ENCODE measurements at places on chromosomes 6 and 20.
A peak's percentile ranks its signal among the peaks of the same experiment; 100 is the strongest.

DNA sequence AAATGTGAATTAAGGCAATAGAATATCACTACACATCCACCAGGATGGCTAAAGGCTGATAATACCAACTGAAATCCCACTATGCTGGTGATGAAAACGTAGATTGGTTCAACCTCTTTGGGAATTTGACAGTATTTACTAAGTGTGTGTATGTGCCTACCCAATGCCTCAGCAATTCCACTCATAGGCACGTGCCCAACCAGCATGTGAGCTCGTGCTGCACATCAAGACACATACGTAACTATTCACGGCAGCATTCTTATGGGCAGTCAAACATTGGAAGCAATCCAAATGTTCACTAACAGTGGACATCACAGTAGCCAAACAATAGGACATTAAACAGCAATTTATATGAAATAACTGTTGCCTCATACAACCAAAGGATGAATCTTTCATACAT is 15.7 kb upstream of the AFDN start:
- no peak for DNase-seq

- DNase-seq = no peak
Observed at GRCh38 chr6:147979966-147980365, 362.7 kb upstream of the SASH1 start.

- DNase-seq = no peak
Observed at GRCh38 chr20:58583176-58583575, 67.9 kb upstream of the STX16 start.

GRCh38 chr6:157025437-157025836 is 248.3 kb downstream of the ARID1B start:
- DNase-seq = no peak

DNA sequence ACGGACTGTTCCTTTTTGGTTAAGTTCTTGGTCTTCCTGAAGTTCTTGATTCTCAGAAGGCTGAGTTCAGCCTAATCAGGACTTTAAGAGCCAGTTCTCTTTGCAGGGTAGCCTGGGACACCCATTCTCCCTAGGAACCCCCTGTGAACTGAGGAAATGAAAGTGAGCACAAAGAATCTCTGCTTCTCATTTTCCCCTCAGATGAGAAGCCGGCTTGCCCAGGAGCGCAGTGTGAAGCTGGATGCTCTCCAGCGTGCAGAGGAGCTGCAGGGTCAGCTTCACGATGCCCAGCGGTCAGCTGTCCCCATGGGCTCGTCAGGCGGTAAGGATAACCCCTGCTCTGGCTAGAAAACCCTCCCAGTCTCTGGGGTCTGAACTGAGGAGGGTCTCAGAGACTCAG is 34.0 kb downstream of the CD164 start:
- no peak for DNase-seq

GRCh38 chr20:4602297-4602631 is 119.4 kb upstream of the PRND start:
- no peak for DNase-seq

DNA sequence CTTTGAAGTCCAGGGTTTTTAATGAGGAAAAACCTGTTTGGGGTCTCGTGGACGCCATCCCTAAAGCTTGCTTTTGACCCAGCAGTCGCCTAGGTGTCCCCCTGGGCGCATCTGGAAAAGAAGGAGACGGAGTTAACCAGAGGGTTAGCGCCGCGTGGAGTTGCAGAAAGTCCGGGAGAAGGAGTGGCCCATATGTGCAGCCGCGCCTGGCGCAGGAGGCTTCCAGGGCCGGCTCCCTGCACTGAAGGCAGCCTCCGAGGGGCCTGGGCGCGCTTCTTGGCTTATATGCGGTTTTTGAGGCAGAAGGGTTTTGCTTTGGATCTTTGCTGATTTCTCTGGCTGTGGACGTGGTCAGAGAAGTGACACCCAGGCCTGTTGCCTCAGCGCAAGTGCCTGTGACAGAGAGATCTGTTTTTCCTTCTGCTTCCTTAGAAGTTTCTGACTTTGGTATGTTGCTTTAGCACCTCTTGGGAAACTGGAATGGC is 987 bp downstream of the TMEM181 start:
- DNase-seq = no peak

- DNase-seq = no peak
Observed at GRCh38 chr6:131669891-131670290, 31.3 kb downstream of the OR2A4 start.

DNA sequence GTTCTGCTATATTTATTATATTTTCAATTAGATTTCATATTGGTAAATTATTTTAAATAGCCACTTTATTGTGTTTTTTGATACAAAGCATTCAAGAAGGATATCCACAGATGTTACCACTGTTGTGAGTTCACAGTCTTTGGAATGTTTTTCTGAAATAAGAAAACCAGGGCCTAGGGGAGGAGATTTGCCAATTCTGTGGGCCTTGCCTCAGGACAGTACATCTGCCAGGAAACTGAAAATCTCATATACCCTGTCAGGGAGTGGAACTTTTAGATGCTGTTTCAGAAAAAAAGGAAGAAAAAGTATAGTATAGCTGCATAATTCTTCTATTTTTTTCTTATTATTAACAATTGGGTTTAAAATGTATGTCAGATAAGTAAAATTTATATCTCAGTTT is 995.9 kb upstream of the ADGRB3 start:
- no peak for DNase-seq

DNA sequence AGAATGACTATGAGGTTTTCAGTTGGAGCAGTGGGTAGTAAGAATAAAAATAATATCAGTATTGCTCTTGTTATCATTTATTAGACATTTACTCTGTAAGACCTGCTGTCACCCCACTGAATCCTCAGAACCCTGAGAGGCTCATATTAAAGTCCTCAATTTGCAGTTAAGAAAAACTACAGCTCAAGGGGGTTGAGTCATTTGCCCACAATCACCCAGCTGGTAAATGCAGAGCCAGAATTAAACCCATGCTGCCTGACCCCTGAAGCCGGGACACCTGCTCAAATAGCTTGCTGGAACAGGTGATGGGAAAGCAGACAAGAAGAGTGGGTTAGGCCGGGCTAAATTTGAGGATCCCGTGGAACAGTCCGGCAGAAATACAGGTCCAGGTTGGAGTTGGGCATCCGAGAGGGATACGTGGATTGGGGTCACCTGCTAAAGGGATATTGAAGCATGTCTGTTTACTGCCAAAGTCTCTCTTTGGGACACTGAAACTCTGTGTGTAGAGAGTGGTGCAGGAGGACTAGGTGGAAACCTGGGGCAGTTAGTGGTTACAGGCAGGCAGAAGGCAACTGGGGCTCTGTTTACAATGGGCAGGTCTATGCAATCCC is 344.1 kb downstream of the CDC5L start:
- DNase-seq = no peak

DNA sequence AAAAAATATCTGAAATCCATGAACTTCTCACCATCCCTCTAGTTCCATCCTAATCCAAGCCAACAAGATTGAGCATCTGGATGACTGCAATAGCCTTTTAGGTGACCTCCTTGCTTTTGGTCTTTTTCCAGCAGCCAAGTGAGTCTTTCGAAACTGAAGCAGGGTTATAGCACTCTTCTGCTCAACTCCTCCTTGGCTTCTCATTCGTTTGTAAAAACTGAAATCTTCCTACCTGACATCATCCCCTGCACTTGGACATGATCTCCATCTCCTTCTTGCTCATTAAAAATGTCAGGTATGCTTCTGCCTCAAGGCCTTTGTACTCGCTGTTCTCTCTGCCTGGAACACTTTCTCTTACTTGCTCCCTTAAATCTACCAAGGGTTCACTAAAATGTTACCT is 46.0 kb downstream of the STX7 start:
- no peak for DNase-seq

DNA sequence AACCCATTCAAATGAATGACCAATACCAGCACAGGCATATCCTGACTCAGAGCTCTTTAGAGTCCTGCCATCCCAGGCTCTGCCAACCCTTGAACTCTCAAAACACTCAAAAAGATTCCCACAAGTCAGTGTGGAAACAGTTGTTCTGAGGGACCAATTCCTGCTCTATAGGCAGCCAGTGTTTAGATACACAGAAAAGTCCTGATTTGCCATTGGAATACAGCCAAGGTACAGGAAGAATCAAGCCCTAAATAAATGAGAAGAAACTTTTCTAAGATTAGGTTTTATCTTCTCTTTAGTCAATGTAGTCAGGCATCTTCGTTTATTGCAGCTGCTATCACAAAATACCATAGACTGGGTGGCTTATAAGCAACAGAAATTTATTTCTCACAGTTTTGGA is 626.8 kb upstream of the ARID1B start:
- no peak for DNase-seq

DNA sequence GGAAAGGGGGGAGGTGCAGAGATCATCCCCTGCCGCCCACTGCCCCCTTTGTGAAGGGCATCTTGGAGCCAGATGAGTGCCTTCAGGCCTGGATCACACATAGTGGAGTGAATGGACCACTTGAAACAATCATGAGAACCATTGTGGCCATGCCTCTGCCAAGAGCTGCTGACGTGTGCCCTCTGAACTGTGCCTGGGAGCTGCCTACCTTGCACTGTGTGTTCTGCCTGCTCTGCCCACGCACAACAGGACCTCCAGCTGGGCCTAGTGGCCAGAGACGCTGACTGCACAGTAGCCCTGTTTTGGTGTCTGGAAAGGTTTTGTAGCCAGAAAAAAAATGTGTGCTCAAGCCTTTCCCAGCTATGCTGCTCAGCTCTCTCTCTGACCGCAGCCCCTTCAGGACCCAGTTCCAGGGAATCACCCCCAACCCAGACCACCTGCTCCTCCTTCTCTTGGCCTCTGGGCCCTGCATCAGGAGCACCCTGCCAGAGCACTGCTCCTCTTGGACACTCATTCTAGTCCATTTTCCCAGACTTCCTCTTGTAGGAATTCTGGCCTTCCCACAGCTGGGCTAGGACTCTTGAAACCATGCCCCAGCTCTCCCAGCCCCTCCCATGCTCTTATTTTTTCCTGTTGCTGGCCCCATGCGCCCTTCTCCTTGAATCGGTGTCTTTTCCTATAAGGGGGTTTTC is 1.6 kb upstream of the ADIG start:
- no peak for DNase-seq

DNA sequence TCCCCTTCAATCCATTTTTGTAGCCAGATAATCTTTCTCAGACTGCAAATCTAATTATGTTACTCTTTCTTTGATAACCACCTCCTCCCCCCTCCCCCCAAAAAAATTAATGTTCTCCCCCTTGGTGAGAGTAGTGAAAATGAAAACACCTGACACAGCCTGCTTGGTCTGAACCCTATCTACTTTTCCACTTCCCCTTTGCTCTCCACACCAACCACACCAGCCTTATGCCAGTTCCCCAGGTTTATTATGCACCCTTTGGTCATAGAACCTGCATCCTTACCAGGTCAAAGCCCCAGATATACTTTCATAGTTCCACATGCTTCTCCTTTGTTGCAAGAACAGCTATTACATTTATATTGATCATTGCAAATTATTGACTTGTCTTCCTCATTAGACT is 19.4 kb downstream of the PFDN4 start:
- DNase-seq = peak; percentile 51

- DNase-seq = no peak
Observed at GRCh38 chr6:148745926-148746325, 904 bp upstream of the UST start.

DNA sequence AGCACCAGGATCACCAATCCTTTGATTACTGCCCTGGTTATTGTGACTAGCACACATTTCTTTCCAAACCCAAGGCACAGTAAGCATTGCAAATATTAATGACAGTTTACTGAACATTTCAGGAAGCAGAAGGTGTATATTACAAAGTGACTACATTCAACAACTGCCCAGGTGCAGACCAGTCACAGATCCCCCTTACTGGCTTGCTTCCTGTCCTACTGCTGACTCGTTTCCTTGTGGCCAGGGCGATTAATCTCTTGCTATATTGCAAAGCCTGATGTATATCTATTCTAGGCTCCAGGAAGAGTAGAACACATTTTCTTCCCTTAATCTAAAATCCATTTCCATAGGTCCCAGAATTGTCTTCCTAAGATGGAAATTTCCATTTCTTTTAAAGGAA is 77.2 kb upstream of the EPHA7 start:
- no peak for DNase-seq

DNA sequence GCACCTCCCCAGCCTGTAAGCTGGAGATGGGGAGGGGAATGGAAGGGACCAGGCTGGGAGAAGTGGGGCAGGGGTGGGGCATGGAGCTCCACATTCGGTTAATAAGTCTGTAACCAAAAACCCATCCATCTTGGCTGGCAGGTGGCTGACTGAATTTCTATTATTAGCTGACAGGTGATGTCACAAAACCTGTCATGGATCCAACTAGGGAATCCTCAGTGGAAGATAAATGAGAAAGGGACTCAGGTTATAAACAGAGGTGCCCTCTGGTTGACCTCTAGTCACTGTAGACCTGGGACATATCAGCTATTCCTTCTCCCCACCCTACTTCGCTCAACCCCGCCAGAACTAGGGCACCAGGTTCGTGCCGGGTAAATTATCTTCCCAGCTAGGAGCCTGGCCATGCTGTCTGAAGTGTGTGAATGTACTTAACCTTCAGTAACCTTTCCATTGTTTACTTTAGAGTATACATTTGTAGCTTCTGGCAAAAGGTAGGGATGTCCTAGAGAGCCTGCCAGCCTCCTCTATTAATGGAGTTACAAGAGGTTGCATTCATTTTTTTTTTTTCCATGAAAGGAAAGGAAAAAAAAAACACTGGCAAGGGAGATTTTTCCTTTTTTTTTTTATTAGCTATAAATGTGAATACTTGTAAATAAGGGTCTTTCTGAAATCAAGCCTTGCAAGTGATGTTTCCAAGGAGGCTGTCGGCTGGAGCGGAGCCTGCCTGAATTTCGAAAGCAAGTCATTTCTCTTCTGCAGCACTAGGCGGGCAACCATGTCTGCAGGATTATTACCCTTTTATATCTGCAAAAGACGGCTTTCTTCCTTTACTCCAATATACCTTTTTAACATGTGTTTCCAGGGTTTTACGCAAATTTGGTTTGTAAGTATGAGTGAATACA is 135.9 kb downstream of the TMEM242 start:
- DNase-seq = no peak

- DNase-seq = no peak
Observed at GRCh38 chr20:16804793-16805187, 56.6 kb downstream of the OTOR start.

DNA sequence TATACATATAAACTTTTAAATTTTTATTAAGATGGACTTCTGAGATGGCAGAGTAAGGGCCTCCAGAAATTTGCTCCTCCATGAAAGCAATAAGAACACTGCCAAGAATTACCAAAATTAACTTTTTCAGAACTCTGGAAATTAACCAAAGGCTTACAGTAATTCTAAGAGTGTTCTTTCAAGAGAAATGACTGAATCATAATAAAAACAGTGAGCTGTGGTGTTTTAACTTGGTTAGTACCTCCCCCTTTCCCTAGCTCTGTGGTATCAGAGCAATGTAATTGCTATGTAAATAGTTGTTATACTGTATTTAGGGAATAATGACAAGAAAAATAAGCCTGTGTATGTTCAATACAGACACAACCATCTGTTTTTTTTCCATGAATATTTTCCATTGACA is 19.0 kb downstream of the HECA start:
- DNase-seq = no peak

DNA sequence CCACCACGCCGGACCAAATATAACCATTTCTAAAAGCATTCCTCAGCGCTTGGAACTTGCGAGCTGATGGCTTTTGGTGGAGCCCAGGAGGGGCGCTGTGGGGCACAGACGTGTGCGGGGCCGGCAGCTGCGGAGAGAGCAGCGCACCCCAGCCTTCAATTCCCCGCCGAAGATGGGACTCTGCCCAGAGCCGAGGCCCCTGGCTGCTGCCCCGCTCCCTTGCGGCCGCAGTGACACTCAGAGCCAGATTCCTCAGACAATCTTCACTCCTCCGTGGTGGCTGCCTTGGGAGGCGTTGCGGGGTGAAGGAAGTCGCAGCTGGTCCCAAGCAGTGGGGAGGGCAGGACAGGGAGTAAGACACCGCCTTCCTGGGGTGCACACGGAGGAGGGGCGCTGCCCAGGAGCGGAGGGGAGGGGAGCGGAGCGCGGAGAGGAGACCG is 87.7 kb downstream of the TMEM242 start:
- DNase-seq = peak; percentile 70

All from hematopoietic multipotent progenitor cell (in vitro differentiated cells).